NCI-H2107 (cell line): ENCODE measurements at places on chromosomes 2 and 18.

- peak; percentile 82 for DNase-seq
These were observed 571 bp upstream of the GPC1 start for GRCh38 chr2:240434728-240435456.

DNA sequence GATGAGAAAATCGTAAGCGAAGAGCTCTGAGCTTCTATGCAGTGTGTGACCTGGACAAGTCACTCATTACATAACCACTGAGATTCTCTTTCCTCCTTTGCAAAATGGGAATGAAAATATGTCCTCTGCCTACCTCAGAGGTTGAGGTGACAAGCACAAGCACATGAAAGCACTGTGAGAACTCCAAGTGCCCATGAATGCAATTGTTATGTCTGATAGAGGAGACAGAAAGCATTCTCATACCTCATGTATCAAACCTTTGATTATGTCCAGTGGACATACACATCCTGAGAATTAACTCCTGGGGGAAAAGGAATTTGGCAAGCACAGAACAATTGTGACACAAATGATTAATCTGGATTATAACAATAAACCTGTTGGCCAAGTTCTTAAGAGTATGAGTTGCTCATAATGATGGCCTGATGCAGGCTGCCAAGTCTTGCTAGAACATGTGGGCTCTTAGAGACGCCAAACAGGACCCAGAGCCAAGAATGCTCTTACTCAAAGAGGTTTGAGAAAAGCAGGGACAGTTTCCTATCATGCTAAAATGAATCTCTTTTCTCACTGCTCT is 8.5 kb upstream of the RMDN2 start:
- no peak for DNase-seq

GRCh38 chr2:138823666-138824065 is 43.5 kb upstream of the NXPH2 start:
- peak; percentile 15 for DNase-seq

GRCh38 chr2:112577756-112578155 is 6.7 kb upstream of the CHCHD5 start:
- DNase-seq, result no peak

DNA sequence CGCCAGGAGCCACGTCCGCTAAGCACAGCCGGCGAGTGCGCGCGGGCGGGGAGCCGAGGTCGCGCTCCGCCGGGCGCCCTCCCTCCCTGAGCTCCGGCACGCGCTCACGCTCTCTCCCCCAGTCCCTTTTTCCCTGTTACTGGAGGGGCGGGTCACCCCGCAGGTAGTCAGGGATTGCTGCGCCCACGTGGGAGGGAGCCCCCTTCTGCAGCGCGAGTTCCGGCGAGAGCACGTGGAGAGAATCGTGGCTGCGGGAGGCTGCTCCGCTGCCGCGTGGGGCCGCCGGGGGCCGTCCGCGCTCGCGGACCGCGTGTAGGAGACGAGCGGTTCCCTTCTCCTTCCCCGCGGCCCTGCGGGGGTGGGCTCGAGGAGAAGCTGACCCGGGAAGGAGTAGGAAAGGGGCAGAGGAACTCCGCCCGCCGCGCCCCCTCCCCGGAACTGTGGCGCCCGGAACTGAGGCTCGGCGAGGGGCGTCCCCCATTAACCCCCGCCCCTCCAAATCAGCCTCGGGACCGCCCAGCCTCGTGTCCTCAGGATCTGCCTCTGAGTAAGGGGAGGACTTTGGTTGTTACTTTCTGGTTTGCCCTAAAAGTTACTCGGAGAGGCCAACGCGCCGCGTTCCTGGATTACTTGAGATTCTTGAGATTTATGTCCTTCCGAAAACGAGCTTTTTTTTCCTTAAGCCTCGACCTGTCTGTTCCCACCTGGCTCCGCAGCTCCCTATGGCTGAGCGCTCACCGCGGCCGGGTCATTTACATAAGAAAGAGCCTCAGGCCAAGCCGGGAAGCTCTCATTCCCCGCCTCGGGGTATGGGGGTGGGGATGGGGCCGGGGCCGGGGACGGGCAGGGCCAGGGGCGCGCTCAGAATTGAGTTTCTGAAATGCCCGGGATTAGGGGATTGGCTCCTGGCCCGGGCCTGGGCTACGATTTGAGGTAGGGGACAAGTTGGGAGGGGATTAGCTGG is 1.1 kb downstream of the HK2 start:
- no peak for DNase-seq

GRCh38 chr2:54420524-54421172 is 35.5 kb upstream of the SPTBN1 start:
- DNase-seq, result no peak

GRCh38 chr2:239873656-239874635 is 151.2 kb downstream of the NDUFA10 start:
- DNase-seq, result no peak

DNA sequence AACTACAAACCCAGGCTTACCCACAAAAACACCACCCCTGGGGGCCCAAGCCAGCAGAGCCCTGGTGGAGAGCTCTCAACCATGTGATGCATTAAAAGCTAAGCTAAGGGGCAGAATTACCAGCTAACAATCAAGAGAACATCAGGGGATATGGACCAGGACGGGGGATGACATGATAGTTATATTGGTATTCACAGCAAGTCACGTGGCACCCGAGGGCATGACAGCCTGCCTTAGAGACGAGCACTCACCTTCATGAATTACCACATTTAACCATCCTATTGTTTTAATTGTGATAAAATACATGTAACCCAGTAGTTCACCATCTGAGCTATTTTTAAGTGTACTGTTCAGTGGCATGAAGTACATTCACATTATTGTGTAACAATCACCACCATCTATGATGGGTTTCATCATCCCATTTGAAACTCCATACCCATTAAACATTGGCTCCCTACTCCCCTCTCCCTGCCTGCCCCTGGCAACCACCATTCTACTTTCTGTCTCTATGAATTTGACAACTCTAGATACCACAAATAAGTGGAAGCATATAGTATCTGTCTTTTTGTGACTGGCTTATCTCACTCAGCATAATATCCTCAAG is 245.6 kb downstream of the ANAPC1 start:
- no peak for DNase-seq

- no peak for DNase-seq
These were observed 80.3 kb upstream of the GYPC start for GRCh38 chr2:126575631-126576030.

DNA sequence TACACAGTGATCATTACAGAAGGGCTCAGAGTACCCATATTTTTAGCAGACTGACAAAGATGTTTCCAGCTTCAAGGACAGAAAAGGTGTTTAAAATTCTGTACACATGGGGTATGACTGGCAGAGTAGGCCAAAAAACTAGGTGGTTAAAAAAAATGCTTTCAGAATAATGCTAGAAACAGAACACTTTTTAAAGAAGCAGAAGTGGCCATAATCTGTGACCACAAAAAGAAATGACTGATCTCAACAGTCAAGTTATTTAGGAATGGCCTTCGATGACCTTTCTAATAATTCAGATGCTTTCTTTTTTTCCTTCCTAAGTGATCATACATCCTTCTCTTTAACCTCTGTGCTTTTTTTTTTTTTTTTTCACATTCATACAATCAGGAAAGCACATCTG is 4.1 kb upstream of the AQP4 start:
- DNase-seq, result no peak

- DNase-seq, result no peak
These were observed 371.7 kb downstream of the PIK3C3 start for GRCh38 chr18:42326752-42327151.

- no peak for DNase-seq
These were observed 369 bp downstream of the CDK5R2 start for GRCh38 chr2:218959761-218960308.

DNA sequence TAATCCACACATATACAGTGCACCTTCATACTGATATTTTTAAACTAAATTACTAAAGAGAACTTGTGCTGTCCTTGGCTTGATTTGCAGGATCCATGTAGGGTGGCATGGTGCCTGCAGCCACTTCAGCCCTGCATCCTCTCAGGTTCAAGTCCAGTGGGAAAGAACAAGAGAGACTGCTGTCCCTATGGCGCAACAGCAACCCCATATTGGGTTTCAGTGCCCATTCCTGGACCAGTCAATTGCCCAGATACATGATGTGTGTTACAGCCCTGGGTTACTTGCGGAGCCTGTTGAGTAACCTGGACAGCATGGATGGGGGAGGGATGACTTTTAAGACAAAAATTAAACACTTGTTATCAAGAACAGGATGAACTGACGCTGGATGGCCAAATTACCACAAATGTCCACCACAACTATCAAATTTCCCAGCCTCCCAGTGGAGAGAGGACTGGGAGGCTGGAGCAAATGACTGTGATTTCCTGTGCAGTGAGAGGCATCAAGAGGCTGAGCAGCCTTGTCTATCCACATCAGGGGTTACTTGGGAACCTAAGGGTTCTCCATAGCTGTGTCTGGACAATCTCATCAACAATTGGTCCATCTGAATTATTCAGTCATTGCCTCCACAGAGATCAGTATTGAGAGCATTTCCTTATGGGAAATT is 162.0 kb downstream of the CAPN13 start:
- DNase-seq, result no peak

GRCh38 chr18:13220361-13220991 is 1.9 kb downstream of the LDLRAD4 start:
- DNase-seq, result no peak

GRCh38 chr18:26056291-26056690 is 34.1 kb downstream of the SS18 start:
- DNase-seq, result no peak

- no peak for DNase-seq
These were observed 17.8 kb downstream of the NLRC4 start for GRCh38 chr2:32246911-32247310.

DNA sequence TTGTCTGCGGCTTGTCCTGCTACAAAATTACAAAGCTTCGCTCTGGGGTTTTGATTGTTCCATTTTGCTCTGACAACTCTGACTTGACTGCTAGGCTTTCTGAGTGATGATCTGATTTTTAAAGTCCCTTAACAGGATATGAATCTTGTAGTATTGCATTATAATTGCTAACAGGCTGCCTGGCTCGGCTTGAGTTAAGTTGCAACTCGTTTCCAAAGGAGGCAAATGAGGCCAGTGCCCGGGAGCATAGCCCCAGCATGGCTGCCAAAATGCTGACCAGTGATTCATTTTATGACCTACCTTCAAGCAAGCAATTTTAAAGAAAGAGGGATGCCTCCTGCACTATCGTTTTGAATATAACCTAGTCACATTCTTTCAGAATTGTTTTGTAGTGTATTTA is 135.4 kb downstream of the COL6A3 start:
- DNase-seq, result no peak

DNA sequence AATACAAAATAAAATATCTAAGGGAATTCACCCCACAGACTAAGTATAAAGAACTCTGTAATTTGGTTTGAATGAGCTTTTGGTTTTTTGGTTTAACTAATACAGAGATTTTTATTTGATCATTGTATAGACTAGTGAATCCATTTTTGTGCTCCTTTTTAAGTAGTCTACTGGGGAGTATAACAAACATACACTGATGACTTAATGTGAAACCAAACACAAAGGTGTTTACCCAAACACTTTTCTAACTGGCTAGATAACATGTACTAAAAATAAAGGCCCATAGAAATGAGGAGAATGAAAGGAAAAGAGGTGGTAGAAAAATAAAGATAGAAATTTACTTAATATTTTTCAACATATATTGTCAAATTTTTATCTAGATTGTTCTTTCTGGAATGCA is 146.0 kb downstream of the NRXN1 start:
- no peak for DNase-seq

GRCh38 chr2:180722551-180723239 is 257.7 kb upstream of the UBE2E3 start:
- no peak for DNase-seq

DNA sequence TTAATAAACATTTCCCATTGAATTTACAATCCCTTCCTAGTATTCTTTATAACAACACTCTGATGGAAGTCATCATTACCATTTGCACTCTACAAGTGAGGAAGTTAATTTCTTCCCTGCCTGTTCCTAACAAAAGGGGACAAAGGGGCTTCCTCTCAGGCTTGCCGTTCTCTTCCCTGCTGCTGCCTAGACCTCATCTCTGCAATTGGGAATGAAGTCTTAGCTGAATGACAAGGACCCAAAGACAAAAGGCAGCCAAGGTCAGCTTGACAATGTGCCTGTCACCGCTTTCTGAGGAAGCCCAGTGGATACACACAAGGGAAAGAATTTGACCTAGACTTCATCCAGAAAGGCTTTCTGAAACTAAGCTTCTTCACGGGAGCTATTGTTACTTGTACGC is 416.4 kb downstream of the CMPK2 start:
- no peak for DNase-seq

- no peak for DNase-seq
These were observed 648.0 kb downstream of the GALR1 start for GRCh38 chr18:77897606-77898005.

GRCh38 chr2:74915743-74916142 is 42.7 kb upstream of the POLE4 start:
- DNase-seq, result no peak

- no peak for DNase-seq
These were observed 46.7 kb upstream of the CREB1 start for GRCh38 chr2:207483066-207483465.

DNA sequence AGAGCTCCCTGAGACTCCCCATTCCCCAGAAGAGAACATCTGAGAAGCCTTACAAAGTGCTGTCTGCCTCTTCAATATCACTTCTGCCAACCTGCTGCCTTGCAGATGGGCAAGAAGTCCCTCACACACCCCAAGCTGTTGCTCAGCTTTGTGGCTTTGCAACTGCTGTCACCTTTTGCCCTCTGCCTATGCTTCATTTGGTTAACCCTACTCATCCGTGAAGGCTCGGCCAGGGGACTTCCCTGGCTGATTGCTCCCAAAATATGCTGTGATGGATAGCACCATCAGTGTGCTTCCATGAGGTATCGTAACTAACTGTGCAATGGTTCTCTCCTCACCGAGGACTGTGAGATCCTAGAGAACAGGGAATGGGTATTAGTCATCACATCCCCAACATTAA is 88.9 kb upstream of the CYP1B1 start:
- DNase-seq, result no peak

DNA sequence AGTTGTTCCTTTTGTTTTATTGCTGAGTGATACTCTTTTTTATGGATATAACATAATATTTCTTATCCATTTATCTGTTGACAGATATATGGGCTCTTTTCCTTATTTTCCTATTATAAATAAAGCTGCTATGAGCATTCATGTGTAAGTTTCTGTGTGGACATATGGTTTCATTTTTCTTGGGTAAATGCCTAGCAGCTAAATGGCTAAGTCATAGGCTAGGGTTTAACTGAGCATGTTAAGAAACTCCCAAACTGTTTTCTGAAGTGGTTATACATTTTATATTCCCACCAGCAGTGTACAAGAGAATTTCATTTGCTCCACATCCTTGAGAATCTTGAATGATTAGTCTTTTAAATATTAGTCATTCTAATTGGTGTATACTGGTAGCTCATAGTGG is 786.6 kb upstream of the CDH2 start:
- no peak for DNase-seq

GRCh38 chr2:179626261-179626660 is 235.2 kb downstream of the ZNF385B start:
- no peak for DNase-seq

- DNase-seq, result no peak
These were observed 17.0 kb downstream of the ARHGAP28 start for GRCh38 chr18:6746386-6746960.

DNA sequence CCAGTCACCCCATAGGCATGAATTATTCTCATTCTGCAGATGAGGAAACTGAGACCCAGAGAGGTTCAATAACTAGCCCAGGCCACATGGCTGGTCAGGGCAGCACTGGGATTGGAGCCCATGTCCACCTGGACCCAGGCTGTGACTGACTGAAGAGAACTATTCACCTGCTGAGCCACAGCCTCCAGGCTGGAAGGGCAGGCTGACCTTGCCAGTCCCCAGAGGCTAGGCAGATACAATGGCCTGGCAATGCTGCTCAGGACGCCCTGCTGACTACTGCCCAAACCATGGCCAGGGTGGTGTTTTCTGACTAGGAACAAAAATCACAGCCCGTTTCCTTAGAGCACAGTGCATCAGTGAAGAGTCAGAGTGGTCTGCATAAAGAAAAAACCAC is 36.8 kb downstream of the HS6ST1 start:
- no peak for DNase-seq
